Mammary epithelial cell (primary cell): ENCODE measurements at places on chromosomes 5 and 9.

GRCh38 chr9:76370396-76371023 is 23.7 kb downstream of the RFK start:
- DNase-seq: no peak

DNA sequence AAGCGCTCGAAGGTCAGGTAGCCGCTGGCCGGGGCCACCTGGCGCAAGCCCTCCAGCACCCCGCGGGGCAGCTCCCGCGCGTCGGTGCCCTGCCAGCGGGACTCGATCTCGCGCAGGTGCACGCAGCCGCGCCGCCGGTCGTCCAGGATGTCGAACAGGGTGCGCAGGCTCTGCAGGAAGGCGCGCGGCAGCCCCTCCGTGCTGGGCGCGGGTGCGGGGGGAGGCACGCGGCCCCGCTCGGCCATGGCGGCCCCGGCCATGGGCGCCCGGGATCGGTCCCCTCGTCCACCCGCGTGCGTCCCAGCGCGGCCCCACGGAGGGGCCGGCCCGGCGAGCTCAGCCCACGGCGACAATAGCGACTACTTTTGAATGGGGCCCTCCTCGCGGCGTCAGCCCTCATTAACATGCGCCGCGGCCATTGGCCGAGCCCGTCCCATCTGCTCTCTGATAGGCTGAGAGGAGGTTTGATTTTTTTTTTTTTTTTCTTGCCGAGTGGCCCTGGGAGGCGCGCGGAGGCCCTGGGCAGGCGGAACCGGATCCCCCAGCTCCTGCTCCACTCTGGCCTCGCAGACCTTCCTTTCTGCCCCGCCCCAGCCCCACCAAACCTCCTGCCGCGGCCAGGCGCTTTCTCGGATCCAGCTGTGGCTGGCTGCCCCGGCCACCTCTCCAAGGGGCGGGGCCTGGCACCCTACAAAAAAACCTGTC is at the start of gene SAPCD2:
TSS of gene SAPCD2 (minus strand) at position 357 of the 705 bp plus-strand sequence. CDS start at position 260, 97 bp downstream.
- DNase-seq: peak; percentile 85

DNA sequence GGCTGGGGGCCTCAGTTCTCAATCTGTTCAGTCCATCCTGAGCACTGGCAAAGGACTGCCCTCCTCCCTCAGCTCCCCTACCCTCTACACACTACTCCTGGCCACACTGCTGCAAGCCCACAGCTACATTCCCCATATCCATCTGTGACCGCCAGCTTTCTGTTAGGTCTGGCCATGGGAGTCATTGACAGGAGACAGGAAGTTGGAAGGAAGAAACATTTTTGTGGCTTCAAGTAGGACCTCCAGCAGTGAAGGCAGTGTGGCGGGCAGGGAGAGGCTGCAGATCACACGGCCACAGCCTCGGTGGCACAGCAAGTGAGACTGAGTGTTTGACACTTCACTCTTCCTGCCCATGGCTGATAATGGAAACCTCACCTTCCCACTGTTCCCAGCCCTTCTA is 55.9 kb downstream of the SECISBP2 start:
- no peak for DNase-seq

- DNase-seq: no peak
Measured at GRCh38 chr9:109371374-109371773, 50.5 kb upstream of the EPB41L4B start.

DNA sequence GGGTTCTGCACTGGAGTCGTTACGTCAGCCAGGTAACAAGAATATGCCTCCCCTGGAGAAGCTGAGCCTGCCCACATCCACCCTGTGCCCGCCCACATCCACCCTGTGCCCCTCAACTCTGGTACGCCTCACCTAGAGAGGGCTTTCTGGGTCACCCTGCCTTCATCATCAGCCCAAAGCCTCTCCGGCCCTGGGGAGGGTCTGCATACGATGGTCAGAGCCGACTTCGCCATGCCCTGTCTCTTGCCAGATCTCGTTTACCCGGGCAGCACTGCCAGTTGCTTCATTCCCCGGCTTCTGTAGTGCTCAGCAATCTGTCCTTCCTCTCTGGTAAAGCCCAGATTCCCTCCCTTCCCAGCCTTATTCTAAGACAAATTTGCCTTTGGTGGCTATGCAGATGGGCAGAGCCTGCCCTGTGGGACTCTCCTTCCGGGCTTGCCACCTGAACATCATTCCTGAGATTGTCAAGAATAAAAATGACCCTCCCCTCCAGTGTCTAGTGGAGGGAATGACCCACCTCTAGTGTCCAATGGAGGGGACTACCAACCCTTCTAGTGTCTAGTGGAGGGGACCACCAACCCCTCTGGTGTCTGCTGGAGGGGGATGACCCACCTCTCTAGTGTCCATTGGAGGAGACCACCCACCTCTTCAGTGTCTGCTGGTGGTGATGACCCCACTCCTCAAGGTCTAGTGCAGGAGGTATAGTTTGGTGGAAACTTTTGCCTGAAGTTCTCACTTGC is 3.4 kb downstream of the PLEKHG4B start:
- no peak for DNase-seq

- peak; percentile 53 for DNase-seq
Measured at GRCh38 chr5:143106174-143106573, 297.3 kb downstream of the NR3C1 start.

- DNase-seq: no peak
Measured at GRCh38 chr5:142845402-142845921, 75.3 kb downstream of the ARHGAP26 start.

- DNase-seq: no peak
Measured at GRCh38 chr9:37370282-37370681, 52.2 kb upstream of the GRHPR start.

DNA sequence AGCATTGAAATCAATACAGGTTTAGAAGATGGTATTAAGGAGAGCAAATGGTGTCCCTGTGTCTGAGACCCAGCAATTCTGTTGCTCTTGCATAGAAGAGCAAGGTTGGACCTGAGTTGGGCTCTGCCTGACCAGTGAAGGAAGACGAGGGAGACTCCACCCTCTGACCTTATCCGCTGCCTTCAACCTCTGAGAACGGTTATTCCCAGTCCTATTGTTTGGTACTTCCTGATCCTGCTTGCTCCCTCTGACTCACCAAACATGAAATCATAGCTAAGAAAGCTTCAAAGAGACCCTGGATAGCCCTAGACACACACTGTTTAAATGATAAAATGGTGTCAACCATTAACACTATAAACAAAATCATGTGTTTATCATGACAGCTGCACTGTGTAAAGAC is 218.5 kb downstream of the PLK2 start:
- DNase-seq: no peak

DNA sequence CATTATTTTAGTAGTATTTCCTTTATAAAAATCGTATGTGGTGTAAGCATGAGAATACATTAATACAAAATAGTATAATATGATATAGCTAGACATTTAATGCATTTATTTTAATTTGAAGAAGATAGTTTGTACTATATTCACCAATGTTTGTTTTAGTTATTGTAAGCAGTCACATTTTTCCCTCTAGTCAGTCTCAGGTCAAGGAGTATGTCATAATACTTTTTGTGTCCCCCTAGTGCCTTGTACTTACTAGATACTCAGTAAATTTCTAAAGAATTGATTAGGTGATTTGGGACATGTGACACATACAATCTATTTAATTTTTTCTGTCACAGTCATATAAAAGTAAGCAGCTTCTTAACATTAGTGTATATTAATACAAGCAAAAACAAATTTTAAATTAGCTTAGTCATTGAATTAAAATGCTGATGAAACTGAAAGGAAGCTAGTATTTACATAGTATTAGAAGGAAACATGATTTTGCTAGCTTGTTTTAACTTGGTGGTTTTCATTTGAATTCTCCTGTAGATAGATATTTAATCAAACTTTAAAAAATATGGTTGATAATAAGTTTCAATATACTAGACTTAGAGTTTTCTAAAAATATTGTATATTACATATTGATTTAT is 242.2 kb downstream of the FER start:
- no peak for DNase-seq

DNA sequence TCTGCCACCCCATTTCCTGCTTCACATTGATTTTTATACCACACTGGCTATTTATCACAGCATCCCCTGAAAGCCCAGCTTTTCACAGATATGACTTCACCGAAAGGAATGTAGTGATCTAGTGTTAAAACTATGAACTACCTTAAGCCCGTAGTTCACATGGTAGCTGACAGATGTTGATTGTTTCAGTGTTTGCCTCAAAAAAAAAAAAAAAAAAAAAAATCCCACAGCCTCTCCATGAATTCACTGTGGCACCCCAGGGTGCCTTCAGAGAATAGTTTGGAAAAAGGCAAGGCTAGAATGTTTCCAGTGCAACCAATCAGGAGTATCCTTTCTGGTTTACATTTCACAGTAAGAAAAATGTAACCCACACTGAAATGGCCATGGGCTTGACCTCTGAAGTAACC is 37.1 kb downstream of the GLIS3 start:
- peak; percentile 87 for DNase-seq

DNA sequence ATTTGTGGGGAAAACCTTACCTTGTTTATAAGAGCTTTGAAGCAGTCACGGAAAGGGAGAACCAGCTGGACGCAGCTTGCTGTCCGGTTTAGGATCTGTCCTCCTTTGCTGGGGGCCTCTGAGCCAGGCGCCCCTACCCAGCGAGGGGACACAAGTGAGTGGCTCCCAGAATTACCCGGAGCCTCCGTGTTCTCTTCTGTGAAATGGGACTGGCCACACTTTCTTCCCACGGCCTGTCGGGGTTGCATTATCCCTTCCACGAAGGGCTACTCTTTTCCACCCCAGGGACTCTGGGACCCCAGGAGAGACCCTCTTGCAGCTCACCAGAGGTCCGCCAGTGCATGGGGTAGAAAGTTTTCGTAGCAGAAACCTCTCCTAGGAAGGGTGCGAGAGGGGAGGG is 477 bp upstream of the GBGT1 start:
- no peak for DNase-seq

- no peak for DNase-seq
Measured at GRCh38 chr9:122088880-122089706, 4.0 kb downstream of the TTLL11 start.

GRCh38 chr5:38167562-38167996 is 90.8 kb upstream of the EGFLAM start:
- no peak for DNase-seq

DNA sequence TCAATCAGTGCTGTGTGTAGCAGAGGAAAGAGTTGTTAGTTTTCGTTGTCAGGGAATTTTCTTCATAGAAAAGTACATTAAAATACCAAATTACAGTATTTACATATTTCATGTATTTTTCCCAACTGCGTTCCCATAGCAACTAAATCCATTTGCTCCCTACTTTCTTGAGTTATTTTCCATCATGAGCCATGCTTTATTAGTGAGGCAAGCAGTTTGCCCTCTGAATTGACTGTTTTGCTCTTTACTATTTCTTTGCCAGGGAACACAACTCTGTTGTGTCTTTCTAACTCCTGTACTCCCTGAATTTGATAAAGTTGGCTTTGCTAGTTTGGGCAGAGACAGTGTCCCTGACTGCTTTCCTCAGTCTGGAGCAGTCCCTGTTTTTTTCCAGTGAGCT is 276.2 kb upstream of the SLC30A5 start:
- DNase-seq: no peak

DNA sequence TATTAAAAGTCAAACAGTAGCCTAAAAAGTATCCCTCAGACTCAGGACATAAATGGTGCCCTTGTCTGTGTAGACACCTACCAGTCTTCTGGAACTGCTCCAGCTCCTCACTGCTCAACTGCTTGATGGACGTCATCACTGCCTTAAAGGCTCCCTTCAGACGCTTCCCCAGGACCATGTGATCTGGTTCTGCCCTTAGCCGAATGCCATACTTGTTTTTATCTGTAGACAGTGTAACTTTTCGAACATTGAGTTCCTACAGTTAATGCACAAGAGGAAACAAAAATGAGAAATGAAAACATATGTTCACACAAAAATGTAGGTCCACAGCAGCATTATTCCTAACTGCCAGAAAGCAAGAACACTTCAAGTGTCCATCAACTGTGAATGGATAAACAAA is 46.2 kb downstream of the IARS1 start:
- no peak for DNase-seq
